Prostate gland (tissue), 2 donors: ENCODE measurements at places on chromosomes 6 and 20. TPM values are rescaled to one million over a fixed set of nuclear protein-coding genes. Genes with fewer than 3 reads are reported as not detected.

- H3K36me3 ChIP-seq = no peaks in the 10 kb centered on the region
- DNase-seq = no peak
These were observed 9.2 kb downstream of the FOXS1 start for GRCh38 chr20:31835977-31836852.

- no peaks in the 10 kb centered on the region for H3K36me3 ChIP-seq
- peak; percentile 19 for DNase-seq
- H3K4me3 ChIP-seq = peak overlapping the region; percentile 19
- H3K27ac ChIP-seq = no peak overlapping the region
These were observed 47.1 kb upstream of the ENTPD6 start for GRCh38 chr20:25148181-25148981.

DNA sequence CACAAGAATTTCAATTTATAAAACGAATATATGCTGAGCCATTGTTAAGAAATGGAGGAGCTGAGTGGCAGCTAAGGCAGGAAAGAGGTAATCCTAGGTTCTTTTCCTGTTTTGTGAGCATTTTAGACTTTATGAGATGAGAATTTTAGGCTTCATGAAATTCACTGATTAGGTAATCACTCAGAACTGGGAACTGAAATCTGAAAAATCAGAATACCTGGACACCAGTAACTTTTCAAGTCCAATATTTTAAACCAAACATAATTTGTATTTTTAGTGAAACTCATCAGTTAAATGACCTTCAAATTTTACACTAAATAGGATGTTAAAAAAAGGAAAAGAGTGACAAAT lies 389.9 kb downstream of the HTR1B start:
- no peaks in the 10 kb centered on the region for H3K36me3 ChIP-seq
- no peaks in the 10 kb centered on the region for H3K4me1 ChIP-seq
- H3K27me3 ChIP-seq = no peaks in the 10 kb centered on the region
- DNase-seq = no peak
- H3K4me3 ChIP-seq = no peak overlapping the region
- H3K27ac ChIP-seq = no peak overlapping the region

DNA sequence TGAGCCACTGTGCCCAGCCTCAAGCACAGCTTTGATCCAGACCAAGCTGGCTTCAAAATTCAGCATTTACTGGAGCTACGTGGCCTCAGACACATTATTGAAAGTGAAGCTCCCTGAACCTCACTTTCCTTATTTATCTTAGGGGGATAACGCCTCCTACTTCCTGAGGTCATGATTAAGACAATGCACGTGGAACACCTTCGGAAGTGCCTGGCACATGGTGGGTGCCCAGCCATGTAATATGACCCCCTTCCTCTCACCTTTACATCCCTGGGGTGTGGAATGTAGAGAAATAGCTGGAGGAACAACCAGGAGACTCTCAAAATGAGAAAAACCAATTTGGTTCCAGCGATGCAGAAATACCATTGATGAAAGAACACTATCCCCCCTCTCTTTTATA lies 1.6 kb upstream of the CLPS start:
- no peak overlapping the region for H3K27ac ChIP-seq
- H3K36me3 ChIP-seq = no peaks in the 10 kb centered on the region
- H3K4me1 ChIP-seq = no peaks in the 10 kb centered on the region
- DNase-seq = no peak
- H3K27me3 ChIP-seq = no peaks in the 10 kb centered on the region

GRCh38 chr20:36497856-36498255 lies 43.5 kb upstream of the MYL9 start:
- no peak overlapping the region for H3K27ac ChIP-seq
- peaks cover 4% of the 10 kb centered on the region for H3K4me1 ChIP-seq
- H3K27me3 ChIP-seq = no peaks in the 10 kb centered on the region
- H3K36me3 ChIP-seq = peaks cover 6% of the 10 kb centered on the region
- no peak for DNase-seq

DNA sequence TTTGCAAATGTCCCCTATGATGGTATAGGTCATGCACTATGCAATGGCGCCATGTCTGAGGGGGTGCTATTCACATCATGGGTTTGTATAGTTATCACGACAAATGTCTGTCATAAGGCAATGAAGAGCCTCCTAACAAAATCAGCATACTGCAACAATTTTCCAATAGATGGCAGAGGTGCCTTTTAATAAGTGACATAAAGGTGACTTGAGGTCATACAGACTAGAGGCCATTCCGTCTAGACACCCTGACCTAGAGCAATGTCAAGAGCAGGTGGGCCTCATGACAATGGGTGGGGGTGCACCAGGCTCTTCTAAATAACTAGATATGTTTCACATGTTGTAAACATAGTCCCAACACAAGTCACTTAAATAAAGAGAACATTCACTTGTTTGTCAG lies 107.7 kb downstream of the KIF6 start:
- no peaks in the 10 kb centered on the region for H3K36me3 ChIP-seq
- no peak overlapping the region for H3K27ac ChIP-seq
- H3K4me1 ChIP-seq = no peaks in the 10 kb centered on the region
- no peak for DNase-seq
- no peak overlapping the region for H3K4me3 ChIP-seq

- H3K27me3 ChIP-seq = no peaks in the 10 kb centered on the region
- no peak for DNase-seq
- no peak overlapping the region for H3K27ac ChIP-seq
- no peaks in the 10 kb centered on the region for H3K4me1 ChIP-seq
These were observed 85.4 kb downstream of the PLCG1 start for GRCh38 chr20:41222703-41223102.

GRCh38 chr20:24977336-24977735 lies 15.2 kb downstream of the APMAP start:
- H3K4me3 ChIP-seq = no peak overlapping the region
- no peaks in the 10 kb centered on the region for H3K4me1 ChIP-seq
- no peak overlapping the region for H3K27ac ChIP-seq
- no peak for DNase-seq
- no peaks in the 10 kb centered on the region for H3K27me3 ChIP-seq

- no peak overlapping the region for H3K4me3 ChIP-seq
- H3K4me1 ChIP-seq = no peaks in the 10 kb centered on the region
- DNase-seq = no peak
- no peaks in the 10 kb centered on the region for H3K27me3 ChIP-seq
These were observed 28.3 kb upstream of the NHSL1 start for GRCh38 chr6:138527411-138528088.

GRCh38 chr6:36320475-36320874 lies 16.2 kb downstream of the BNIP5 start:
- H3K4me3 ChIP-seq = no peak overlapping the region
- peaks cover 4% of the 10 kb centered on the region for H3K4me1 ChIP-seq
- no peak overlapping the region for H3K27ac ChIP-seq
- H3K27me3 ChIP-seq = no peaks in the 10 kb centered on the region
- no peak for DNase-seq
- H3K36me3 ChIP-seq = no peaks in the 10 kb centered on the region

DNA sequence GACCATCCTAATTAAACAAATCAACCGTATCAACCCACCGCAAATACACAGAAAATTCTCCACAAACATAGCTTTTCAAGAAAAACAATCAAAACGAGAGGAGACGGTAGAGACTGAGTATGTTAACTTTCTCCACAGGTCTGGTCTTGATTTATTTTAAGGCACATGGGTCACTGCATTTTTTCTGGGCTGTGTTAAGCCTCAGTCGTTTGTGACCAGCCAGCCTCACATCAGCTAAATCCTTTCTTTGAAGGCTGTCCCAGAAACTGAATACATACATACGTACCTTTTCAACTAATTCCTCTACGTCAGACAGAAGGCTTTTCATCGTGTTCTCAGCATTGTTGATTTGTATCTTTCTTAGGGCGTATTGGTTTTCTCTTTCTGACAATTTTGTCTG lies 69.4 kb downstream of the LAMA4 start:
- DNase-seq = no peak
- H3K27ac ChIP-seq = no peak overlapping the region
- H3K27me3 ChIP-seq = no peaks in the 10 kb centered on the region
- no peaks in the 10 kb centered on the region for H3K4me1 ChIP-seq
- H3K36me3 ChIP-seq = no peaks in the 10 kb centered on the region

GRCh38 chr6:71908162-71908765 lies 21.9 kb downstream of the RIMS1 start:
- H3K27me3 ChIP-seq = no peaks in the 10 kb centered on the region
- no peaks in the 10 kb centered on the region for H3K4me1 ChIP-seq
- no peaks in the 10 kb centered on the region for H3K36me3 ChIP-seq
- DNase-seq = no peak
- H3K27ac ChIP-seq = no peak overlapping the region

- no peak overlapping the region for H3K27ac ChIP-seq
- no peak overlapping the region for H3K4me3 ChIP-seq
- DNase-seq = no peak
- H3K36me3 ChIP-seq = no peaks in the 10 kb centered on the region
These were observed 407.0 kb upstream of the SASH1 start for GRCh38 chr6:147935656-147936055.

DNA sequence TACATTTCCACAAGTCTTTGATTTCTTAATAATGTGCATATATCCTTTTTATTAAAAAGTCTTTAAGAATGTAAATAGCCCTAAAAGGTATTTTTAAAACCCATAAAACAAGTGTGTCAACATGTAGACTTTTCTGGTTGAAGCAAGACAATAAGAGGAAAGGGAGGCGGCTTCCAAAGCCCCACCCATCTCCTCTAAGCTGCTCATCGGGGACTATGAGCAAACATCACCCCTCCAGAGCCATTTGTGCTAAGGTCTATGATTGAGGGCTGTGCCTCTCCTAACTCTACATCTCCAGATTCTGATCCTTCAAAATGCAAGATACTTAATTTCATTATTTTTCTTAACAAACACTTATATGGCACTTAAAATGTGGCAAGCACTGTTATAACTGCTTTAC lies 2.5 kb upstream of the NAA20 start:
- H3K4me1 ChIP-seq = peaks cover 13% of the 10 kb centered on the region
- peak; percentile 34 for DNase-seq
- H3K27ac ChIP-seq = no peak overlapping the region
- no peak overlapping the region for H3K4me3 ChIP-seq

GRCh38 chr20:43722153-43722505 lies 4.7 kb downstream of the GTSF1L start:
- H3K4me1 ChIP-seq = no peaks in the 10 kb centered on the region
- no peak for DNase-seq
- H3K27me3 ChIP-seq = no peaks in the 10 kb centered on the region
- no peak overlapping the region for H3K27ac ChIP-seq

DNA sequence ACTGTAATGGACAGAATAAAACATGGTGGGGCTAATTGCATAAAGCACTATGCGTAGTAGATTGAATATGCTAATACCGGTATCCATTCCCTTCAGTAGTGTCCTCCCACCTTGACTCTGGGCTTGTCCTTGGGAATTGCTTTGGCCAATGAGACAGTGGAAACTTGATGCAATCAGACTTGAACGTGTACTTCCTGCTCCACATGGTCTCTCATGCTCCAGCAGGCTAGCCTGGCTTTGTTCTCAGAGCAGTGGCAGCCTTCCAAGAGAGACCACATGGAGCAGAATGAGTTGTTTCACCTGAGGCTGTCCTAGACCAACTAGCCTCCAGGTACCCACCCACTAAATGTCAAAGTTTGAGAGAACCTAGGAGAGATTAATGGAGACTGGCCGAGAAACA lies 37.0 kb upstream of the BTBD3 start:
- H3K4me3 ChIP-seq = no peak overlapping the region
- no peaks in the 10 kb centered on the region for H3K27me3 ChIP-seq
- no peaks in the 10 kb centered on the region for H3K4me1 ChIP-seq
- no peak for DNase-seq

DNA sequence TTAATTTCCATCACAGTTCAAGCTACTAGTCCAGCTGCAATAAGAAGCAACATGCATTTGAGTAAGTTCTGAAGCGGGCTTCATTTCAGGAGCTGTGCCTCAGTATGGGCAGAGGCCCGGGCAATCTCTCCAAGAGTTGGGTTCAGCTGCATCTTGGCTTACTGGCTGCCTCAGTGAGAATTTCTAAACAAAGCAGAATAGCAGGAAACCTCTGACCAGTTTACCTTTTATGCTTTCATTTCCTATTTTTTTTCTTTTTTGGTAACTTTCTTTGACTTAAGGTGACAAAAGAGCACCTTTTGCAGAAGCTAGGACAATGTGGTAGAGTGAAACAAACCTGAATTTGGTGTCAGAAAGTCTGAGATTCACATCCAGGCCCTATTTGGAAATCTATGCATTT lies 51.0 kb upstream of the FBXO30 start:
- H3K27me3 ChIP-seq = no peaks in the 10 kb centered on the region
- H3K36me3 ChIP-seq = no peaks in the 10 kb centered on the region
- H3K4me1 ChIP-seq = no peaks in the 10 kb centered on the region
- no peak overlapping the region for H3K4me3 ChIP-seq
- no peak overlapping the region for H3K27ac ChIP-seq

DNA sequence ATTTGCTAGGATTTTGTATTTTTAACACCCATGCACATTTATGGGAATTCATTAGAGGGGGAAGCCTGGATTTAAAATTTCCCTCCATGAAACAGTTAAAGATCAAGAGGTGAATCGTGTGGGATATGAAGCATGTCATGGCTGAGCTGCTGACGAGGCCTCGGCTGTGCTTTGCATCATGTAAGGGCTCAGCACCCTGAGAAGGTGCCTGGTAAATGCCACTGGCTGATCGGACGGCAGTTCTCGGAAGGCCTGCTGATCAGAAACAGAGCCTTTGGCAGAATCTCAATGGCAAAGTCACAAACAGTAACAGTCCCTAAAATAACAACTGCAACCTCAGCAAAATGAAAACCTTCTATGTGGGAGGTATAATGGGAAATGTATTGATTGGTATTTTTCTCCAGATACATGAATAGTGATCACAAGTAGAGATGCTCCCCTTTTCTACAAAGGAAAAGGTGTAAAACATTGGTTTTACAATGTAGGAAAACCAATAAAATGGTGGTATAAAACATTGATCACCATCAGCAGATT lies 53.0 kb upstream of the FUCA2 start:
- no peaks in the 10 kb centered on the region for H3K4me1 ChIP-seq
- H3K27ac ChIP-seq = no peak overlapping the region
- no peaks in the 10 kb centered on the region for H3K27me3 ChIP-seq
- no peak overlapping the region for H3K4me3 ChIP-seq
- H3K36me3 ChIP-seq = no peaks in the 10 kb centered on the region

DNA sequence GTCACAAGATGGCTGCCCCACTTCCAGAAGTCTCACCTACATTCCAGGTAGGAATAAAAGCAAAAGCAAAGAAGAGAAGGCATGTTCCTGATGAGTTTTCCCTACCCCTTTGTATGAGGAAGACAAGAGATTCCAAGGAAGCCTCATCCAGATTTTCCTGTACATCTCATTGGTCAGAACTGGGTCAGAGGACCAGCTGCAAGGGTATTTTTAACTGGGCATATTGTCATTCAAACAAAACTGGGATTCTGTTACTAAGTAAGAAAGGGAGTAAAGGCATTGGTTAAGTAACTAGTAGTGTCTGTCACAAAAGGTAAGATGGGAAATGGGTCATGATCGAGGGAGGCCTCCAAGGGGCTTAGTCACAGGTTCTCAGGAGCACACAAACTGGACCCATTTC lies 28.2 kb upstream of the RIMS4 start:
- DNase-seq = no peak
- H3K27me3 ChIP-seq = peaks cover 3% of the 10 kb centered on the region
- no peaks in the 10 kb centered on the region for H3K4me1 ChIP-seq
- no peak overlapping the region for H3K4me3 ChIP-seq
- H3K27ac ChIP-seq = no peak overlapping the region
- no peaks in the 10 kb centered on the region for H3K36me3 ChIP-seq

Gene TIAM2
- 21.6 TPM for total RNA-seq

Gene RALGAPB
- total RNA-seq = 45.6 TPM

Gene UBR2
- total RNA-seq = 25.6 TPM

Gene PPP1R16B
- 1.9 TPM for total RNA-seq

Gene OR2H1
- total RNA-seq = not detected

Gene MUCL3
- total RNA-seq = not detected

Gene HNF4A
- total RNA-seq = not detected

Gene SCGN
- not detected for total RNA-seq

Gene CALHM5
- 1.8 TPM for total RNA-seq

Gene EDN3
- 5.3 TPM for total RNA-seq

Gene SCAF8
- 42.0 TPM for total RNA-seq

Gene CGAS
- 3.4 TPM for total RNA-seq
